Activated CD4-positive, alpha-beta T cell treated with anti-CD3 and anti-CD28 coated beads, Interleukin-2, amount 50 U/mL, for 24 hours (primary cell): ENCODE measurements at places on chromosomes 16 and 17.

- DNase-seq = no peak
Observed at GRCh38 chr16:87739801-87740200, 26.0 kb downstream of the KLHDC4 start.

GRCh38 chr16:31451681-31452351 is 7.5 kb upstream of the ARMC5 start:
- no peak for DNase-seq

- no peak for DNase-seq
Observed at GRCh38 chr17:76537578-76538280, at the start of gene CYGB. CYGB (minus strand) TSS chr17:76537709; CDS start chr17:76537542, 167 bp downstream.

DNA sequence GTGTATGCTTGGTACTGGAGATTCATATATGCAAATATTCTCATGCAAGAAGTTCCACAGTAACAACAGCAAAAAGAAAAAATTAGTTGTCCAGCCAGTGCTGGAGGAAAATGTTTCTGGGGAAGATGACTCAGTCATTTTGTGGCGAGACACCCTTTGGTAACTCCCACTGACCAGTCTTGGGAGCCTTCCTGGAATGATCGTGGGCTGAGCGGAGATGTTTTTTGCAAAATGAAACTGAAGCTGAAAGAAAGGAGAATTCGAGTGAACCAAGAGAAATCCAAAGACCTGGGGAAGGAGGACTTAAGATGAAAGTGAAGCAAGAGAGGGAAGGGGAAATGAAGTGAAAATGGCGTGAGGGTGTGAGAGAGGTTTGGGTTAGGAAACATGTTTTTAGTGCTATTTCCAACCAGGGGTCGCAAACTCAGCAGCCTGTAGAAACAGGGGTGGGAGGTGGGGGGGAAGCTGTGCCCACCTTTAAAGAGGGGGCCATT is 5.2 kb downstream of the ITPRIPL2 start:
- peak; percentile 31 for DNase-seq

- no peak for DNase-seq
Observed at GRCh38 chr17:17693253-17694168, 12.3 kb downstream of the RAI1 start.

DNA sequence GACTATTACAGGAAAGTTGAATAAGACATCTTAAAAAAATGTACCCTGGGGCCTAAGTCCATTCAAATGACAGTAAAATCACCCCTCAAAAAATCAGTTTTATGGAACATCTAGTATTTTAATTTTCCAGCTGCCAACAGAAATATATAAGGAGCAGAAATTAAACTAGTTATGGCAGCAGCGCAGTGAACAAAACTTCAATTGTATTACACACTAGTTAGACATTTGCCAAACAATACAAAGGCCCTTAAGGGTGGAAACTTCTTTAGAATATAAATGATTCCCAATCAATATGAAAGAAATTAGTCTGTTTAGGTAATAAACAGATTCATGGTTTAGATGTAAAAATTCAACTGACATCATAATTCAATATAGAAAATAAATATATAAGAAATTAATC is 18.1 kb upstream of the RFFL start:
- no peak for DNase-seq

DNA sequence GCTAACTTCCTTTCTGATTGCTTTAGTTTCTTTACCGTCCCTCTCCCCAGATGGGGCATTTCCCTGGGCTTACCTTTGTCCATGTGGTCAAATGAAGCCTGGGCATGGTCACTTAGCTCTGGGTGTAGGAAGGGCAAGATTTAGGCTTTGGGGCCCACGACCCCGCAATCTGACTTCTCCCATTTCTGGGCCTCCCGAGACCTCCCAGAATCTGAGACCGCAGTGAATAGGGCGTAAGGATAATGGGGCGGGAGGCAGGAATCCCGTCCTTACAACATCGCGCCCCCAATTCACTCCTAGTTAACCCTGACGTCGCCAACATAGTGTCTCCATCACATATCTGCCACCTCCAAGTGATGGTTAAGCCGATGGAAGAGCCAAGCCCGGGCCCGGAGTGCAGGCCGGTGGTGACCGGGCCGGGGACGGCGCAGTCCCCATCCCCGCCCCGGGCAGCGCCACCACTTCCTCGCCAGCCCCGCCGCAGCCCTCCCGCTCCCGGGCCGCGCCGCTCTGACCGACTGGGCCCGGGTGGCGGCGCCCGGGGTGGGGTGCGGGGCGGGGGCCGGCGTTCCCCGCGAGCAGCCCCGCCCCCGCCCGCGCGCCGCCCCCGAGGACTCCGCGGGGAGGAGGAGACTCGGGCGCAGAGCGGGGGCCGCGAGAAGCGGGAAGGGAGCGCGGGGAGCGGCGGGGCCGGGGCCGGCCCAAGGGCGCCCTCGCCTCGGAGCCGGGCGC is at the start of gene RHBDL3:
TSS of gene RHBDL3 (plus strand) at position 641 of the 732 bp plus-strand sequence. CDS start 358 bp downstream, outside the sequence.
- DNase-seq = no peak

GRCh38 chr16:9518051-9518450 is 426.6 kb downstream of the HAPSTR1 start:
- no peak for DNase-seq

GRCh38 chr17:40341808-40342503 is 22.6 kb downstream of the GJD3 start:
- no peak for DNase-seq
